IPS DF 6.9 (cell line): ENCODE measurements at places on chromosomes 5 and 9.

DNA sequence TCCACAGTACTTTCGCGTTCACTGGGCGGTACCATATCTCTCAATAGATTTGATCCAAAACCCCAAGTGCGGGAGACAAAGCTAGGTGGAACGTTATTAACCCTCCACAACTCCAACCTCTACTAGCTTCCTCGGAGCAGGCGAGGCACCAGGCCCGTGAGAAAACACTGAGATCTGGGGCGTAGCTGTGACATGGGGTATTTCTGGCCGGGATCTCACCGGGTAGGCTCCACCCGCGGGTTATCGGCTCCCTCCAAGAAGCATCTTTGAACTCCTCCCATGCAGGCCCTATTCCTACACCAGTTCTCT is 350 bp upstream of the SLC25A46 start:
- no peak for DNase-seq

DNA sequence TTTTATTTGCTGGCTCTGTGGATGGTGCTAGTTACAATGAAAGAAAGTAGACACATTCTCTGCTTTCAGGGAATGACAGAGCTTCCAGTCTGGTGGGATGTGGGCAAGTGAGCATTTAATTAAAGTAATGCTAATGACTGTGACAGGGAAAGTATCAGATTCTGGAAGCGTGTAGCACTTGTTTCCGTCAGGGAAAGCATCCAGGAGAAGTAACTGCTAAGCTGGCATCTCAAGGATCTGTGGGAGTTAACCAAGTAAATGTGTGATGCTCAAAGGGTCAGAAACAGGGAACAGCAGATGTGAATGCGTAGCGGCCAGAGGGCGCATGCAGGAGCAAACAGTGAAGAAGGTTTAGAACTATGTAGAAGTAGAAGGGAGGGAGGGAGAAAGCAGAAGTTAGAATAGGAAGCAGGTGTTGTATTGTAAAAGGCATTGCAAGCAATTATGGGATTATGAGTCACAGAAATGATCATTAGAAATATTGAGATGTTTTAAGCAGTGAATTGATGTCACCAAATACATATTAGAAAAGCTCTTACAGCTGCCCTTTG is 12.2 kb downstream of the KLHL9 start:
- DNase-seq, result no peak

DNA sequence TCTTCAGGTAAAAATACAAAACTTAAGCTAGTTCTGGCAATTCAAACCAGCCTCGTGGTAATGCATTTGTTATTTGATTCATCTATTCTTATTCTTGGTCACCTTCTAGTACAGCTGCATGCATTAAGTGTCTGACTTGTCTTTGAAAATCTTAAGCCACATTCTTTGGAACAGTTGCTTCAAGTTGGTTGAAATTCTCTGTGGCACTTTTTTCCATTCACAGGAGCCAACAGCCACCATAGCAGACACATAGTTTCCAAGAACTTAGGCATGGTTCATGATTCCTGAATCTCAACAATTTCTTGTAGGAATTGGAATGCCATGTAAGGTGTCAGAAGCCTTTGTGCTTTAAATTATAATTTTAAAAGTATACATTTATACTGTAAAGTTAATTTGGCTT is 47.4 kb upstream of the MEF2C start:
- no peak for DNase-seq

- no peak for DNase-seq
Observed at GRCh38 chr5:36820900-36821299, 55.7 kb upstream of the NIPBL start.

DNA sequence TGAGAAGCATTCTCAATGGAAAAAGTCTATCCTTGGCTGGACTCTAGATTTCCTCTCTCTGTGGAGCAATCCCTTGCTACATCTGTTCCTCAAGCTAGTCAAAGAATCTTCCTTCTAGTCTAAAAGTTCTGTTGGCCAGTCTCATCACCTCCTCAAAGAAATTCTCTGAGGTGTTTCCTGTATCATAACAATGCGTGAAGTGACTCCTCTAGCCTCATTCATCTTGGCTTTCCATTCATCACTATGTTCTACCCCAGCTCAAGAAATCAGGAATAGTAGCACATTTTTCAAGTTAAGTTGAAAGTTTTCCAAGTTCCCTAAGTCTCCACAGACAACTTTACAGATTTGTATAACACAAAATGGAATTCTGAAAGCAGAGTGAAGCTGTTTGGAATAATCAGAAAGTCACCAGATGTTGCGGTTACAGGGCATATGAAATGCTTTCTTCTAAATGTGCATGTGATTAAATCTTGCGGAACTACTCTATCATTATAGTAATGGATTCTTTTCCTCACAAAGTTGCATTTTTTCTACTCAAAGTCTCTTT is 176.6 kb upstream of the FREM1 start:
- DNase-seq, result no peak

DNA sequence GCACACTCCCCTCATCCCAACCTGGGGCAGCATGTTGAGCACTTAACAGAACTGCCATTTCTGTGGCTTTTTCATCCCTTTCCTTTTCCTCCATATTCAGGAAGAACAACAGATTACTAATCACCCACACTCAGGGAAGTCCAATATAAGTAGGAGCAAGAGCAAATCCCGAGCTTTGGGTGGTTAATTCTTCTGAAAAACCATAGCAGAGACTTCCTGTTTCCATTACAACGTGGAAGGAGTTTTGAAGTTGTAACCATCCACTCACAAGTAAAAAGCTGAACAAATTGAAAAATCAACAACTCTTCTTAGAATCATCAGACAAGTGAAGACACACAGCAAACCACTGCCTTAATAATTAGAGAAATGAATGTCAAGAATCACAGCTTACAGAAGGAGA is 8.2 kb downstream of the CTSL start:
- no peak for DNase-seq

DNA sequence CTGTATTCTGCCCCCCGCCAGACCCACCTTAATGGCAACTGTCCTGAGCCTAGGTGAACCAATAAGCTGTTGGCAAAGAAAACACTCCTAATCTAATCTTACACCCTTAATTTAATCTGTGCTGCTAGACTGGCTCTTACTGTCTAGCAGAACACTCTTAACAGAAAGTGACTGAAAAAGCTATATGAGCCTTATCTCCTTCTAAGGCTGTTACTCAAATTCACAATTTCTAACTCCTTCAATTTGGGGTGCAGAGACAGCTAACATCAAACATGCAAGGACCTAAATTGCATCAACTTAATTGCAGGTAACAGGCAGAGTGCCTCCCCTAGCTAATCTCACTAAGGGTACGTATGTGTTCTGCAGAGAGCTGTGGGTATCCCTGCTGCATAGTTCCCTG is 49.5 kb upstream of the MAP1B start:
- DNase-seq, result no peak

- no peak for DNase-seq
Observed at GRCh38 chr5:95446560-95447221, 55.5 kb downstream of the FAM81B start.

GRCh38 chr5:173715607-173716006 is 99.2 kb upstream of the BOD1 start:
- DNase-seq, result no peak

- DNase-seq, result no peak
Observed at GRCh38 chr5:170552621-170553115, 48.8 kb downstream of the KCNIP1 start.
